Glomerular endothelial cell (primary cell): ENCODE measurements at places on chromosomes 3 and 15. TPM values are rescaled to one million over a fixed set of nuclear protein-coding genes. Genes with fewer than 3 reads are reported as not detected.

The PRR20G gene
- total RNA-seq, result not detected in 2 replicates

The CGNL1 gene
- total RNA-seq, result 9.9 and 26.7 TPM in 2 replicates

The CHL1 gene
- total RNA-seq, result not detected in 2 replicates

The SEMA6D gene
- 2.7 and 5.6 TPM in 2 replicates for total RNA-seq

The ZNF80 gene
- not detected in 2 replicates for total RNA-seq

The CPLX3 gene
- total RNA-seq, result not detected in 2 replicates

The MCTP2 gene
- total RNA-seq, result 0.29 and 1.2 TPM in 2 replicates

The TMCC1 gene
- 23.8 and 35.2 TPM in 2 replicates for total RNA-seq

The CPNE4 gene
- not detected in 2 replicates for total RNA-seq

The PPARG gene
- 6.6 and 8.5 TPM in 2 replicates for total RNA-seq

The PROK2 gene
- not detected in 2 replicates for total RNA-seq

The EFCC1 gene
- 1.8 and 3.0 TPM in 2 replicates for total RNA-seq

The CD86 gene
- not detected in 2 replicates for total RNA-seq

The SLC6A20 gene
- not detected in 2 replicates for total RNA-seq
